D341Med (cell line): ENCODE measurements at places on chromosomes 6 and 20.

DNA sequence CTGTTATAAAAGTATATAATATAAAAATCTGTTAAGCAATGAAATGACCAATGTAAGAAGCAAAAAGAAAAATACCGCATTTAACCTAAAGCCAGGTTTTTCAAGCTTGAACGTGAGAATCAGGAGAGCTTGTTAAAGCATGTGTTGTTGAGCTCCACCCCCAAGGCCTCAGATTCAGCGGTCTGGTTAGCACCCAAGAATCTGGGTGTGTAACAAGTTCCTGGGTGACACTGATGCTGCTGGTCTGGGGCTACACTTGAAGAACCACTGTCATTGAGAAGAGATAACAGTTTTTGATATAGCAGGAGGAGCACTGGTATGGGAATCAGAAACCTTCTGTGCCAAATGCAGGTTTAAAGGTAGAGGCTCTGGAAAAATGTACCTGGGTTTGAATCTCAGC is 154.0 kb downstream of the ID4 start:
- no peak for DNase-seq

- no peak for DNase-seq
These were observed 50.9 kb upstream of the CCDC28A start for GRCh38 chr6:138722425-138723371.

GRCh38 chr20:58424218-58424969 is 35.4 kb downstream of the VAPB start:
- DNase-seq = no peak

DNA sequence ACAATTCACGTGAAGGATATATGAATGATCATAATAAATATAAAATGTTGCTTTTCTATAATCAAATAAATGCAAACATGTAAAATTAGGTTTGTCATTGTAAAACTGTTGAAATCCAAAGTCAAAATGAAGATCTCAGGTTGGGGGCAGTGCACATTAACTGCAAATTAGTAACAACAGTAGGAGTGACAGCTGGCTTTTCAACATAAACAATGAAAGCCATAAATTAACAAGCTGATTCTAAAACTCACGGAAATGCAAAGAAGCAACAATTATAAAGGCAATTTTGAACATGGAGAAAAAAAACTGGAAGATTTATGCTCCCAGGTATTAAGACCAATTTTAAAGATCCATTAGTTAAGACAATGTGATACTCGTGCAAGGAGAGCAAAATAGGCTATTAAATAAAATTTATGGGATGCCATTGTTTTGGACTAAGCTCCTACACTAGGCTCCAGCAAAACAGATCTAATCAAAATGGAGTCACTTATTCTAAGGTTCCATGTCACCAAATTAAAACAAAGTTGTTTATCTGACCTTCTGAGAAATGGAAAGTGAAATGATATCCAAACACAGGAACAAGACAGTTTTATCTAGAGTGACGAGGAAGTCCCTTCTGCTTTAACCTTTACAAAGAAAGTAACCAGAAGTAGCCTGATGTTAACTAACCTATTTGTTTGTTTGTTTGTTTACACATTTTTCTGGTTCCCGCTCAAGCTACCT is 770.8 kb downstream of the EPHA7 start:
- DNase-seq = no peak

DNA sequence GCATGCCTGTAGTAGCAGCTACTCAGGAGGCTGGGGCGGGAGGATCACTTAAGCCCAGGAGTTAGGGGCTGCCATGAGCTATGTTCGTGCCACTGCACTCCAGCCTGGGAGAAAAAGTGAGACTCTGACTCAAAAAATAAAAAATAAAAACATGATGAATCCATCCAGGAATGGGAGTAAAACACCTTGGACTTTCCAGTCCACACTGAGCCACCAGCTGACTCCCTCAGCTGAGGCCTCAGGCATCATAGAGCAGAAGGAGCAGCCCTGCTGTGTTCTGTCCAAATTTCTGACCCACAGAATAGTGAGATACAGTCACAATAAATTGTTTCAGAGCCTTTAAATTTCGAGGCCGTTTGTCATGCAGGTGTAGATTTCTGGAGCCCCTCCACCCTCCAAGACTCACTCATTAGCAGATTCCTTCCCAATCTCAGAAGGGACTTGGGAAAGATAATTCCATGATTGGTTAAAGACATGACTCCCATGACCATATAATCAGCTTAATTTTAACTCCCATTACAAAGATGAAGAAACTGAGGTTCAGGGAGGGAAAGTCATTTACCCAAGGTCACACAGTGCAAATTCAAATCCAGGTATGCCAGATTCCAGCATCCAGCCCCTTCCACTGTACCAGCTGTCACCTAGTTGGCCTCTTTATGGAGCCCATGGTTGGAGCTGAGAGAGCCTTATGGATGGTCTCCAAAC is 9.0 kb upstream of the MMP9 start:
- no peak for DNase-seq

DNA sequence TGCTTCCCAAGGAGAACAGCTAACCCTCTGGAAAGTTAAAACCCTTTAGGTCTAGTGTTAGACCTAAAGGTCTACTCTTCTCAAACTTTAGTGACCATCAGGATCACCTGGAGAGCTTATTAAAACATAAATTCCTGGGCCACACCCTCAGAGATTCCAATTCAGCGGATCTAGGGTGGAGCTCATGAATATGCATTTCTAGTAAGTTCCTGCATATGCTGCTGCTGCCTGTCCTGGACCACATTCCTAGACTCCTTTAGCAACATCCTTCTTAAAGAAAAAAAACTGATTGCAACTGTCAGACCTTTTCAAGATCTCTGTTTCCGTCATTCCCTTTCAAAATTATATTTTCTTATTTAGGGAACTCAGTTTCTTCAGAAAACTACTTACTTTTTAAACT is 31.2 kb downstream of the SNAP25 start:
- DNase-seq = no peak

DNA sequence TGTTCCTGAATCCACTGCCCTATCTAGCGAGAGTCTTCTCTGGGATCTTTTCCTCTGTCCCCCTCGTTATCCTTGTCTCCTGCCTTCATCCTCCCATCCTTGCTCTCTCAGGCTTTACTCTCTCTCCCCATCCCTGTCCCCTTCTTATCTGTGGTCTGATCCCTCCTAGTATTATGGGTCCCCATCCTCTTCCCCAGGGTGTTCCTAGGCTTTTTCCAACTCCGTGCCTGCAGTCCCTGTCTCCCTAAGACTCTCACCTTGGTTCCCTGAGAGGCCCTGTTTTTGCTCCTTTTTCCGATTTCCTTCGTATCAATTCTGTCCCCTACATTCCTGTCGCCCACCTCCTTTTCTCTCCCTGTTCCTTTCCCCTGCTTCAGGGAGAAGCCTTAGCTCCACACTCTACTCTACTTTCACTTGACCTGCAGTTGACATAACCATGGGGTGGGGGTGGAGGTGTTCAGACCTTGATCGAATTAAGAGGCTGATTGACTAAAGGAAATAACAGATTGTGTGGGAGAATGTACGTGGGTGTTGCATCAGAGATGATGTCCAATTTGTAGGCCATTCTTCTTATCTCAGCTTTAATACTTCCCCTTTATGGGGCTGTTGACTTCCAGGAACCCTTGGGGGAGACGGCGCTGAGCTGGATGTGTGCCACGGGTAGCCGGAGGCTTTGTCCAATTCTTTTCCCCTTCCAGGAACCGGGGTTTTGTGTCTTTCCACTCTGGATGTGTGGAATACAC is 905 bp downstream of the PPARD start:
- no peak for DNase-seq

- DNase-seq = no peak
These were observed 173.0 kb upstream of the TSHZ2 start for GRCh38 chr20:52799130-52799529.

DNA sequence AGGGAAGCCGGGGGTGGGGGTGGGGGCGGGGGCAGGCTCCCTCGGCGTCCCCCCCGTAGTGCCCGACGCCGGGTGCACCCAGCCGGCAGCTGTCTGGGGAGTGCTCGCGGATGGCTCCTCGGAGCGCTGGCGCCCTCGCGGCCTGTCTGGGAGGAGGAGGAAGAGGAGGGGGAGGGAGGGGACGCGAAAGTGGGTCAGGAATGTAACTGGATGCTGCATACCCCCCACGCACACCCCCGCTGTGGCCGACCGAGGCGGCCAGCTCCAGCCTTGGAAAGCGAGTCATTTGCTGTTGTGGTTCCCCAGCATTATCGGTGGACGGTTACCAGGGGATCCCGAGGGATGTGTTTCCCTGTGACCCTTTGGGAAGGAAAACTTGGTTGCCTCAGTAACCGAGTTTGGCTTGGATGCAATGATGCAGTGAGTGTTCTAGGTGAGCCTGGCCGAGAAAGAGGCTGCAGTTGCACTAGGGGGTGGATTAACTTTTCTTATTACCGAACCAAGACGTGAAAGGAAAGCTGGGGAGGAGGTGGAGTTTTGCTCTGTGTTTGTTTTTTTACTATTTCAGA is 55.2 kb upstream of the RREB1 start:
- no peak for DNase-seq

DNA sequence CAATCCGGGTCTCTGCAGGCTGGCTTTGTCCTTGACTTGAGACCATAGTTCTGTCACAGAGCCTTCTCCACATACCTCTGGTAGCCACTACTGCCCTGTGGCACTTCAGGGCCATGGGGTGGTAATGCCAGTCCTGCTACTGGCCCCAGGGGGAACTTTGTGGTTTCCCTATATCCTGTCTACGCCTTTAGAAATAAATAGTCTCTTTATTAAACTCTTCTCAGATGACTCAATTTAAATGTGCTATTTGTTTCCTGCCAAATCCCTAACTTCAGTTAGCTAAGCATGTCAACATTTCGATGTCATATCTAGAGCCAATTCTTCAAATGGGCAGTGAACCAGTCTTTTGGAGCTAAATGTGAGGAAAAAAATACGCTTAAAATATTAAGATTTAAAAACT is 60.1 kb downstream of the SEL1L2 start:
- DNase-seq = no peak

GRCh38 chr6:163828038-163828795 is 413.7 kb downstream of the QKI start:
- DNase-seq = peak; percentile 71

GRCh38 chr6:83190626-83191025 is 2.4 kb downstream of the PGM3 start:
- no peak for DNase-seq

- DNase-seq = no peak
These were observed 66.2 kb upstream of the IYD start for GRCh38 chr6:150302520-150303176.

DNA sequence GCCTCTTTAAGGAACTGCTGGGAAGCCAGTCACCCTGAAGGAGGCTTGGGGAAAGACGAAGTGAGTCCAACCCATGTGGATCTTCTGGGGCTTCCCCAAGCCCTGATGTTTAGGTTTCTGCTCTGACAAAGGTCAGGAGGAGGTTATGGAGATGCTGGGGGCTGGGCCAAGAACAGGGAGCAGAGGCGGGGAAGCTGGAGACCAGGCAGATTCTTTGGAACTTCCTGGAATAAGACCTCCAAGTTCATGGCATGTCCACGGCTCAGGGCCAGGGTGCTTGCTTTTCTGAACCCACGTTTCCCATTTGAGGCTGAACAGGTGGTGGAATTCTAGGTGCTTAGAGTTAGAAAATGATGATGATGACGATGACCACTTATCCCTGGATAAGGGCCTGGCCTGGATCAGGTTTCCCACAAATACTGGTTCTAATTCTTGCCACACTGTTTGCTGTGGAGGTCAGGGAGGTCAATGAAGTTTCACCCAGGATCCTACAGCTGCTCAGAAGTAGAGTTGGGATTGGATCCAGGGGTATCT is 30.0 kb upstream of the TGM2 start:
- DNase-seq = peak; percentile 14

DNA sequence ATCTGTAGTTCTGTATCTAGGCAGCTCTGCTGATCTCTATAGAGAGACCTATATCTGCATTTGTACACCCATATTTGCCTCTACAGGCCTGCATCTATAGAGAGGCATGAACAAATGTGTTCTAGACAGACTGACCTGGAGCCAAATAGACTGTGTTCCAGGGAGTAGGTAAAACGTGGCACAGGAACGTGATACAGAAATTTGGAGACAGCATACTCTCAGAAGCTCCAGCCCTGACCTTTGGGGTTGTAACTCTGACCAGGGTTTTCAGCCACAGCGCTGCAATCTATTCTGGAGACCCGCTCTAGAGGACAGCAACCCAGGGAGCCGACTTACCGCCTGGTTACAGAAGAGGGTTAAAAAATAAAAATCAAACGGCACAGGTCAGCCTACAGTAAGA is 983 bp downstream of the RBBP9 start:
- DNase-seq = no peak

DNA sequence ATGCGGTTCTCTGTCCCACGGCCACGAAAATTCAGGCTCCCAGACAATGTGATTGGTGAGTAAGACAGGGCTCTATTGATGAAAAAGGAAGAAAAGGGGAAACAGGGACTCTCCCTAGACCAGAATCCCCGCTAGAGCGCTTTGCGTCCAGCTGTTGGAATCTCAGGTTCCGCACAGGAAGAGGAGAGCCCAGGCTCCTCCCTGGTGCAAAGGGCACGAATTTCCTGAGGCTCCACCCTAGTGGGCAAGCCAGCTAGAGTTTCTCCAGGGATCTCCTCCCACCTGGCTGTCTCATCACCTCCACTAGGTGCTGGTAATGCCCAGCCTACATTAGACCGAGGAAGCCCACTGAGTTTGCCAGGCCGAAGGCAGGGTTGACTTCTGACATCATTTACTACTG is 135.9 kb upstream of the SOX4 start:
- DNase-seq = no peak

- DNase-seq = no peak
These were observed 5.9 kb downstream of the TGM6 start for GRCh38 chr20:2386516-2387179.

GRCh38 chr6:84526631-84527030 is 237.8 kb downstream of the TBX18 start:
- no peak for DNase-seq
